ENCODE measurements at places on chromosomes 11 and 22.

- DNase-seq, result no peak
These were observed 59.2 kb downstream of the DDIAS start for GRCh38 chr11:82960779-82961143.

- DNase-seq, result no peak
These were observed 5.2 kb downstream of the FXYD2 start for GRCh38 chr11:117819096-117820040.

GRCh38 chr11:76194872-76195668 is 11.2 kb downstream of the WNT11 start:
- no peak for DNase-seq

GRCh38 chr11:77046060-77046501 is 11.9 kb downstream of the B3GNT6 start:
- no peak for DNase-seq

DNA sequence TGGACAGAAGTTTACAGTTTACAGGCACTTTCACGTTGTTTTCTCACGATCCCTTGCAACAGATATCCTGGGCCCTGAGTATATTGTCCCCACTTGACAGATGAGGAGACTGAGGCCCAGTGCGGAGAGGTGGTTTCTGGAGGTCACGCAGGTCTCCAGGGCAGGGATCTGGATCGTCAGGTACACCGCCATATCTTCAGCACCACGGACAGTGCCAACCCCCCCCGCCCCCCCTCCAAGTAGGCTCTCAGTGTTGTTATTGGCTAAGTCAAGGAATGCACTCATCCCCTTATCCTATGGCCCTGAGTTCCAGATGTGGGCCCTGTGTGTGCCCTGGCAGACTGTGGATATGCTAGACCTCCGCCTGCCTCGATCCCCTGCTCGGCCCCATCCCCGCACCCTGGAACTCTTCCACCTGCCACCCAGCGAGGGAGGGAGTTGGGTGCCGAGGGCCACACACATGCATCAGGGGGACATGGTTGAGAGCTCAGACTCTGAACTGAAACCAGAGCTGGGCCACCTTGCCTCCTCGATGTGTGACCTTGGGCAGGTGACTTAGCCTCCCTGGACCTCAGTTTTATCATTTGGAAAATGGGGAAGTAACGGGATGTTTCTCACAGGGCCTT is 37.5 kb downstream of the MPPED1 start:
- no peak for DNase-seq

- DNase-seq, result no peak
These were observed 19.2 kb upstream of the KDM2A start for GRCh38 chr11:67099831-67100324.

DNA sequence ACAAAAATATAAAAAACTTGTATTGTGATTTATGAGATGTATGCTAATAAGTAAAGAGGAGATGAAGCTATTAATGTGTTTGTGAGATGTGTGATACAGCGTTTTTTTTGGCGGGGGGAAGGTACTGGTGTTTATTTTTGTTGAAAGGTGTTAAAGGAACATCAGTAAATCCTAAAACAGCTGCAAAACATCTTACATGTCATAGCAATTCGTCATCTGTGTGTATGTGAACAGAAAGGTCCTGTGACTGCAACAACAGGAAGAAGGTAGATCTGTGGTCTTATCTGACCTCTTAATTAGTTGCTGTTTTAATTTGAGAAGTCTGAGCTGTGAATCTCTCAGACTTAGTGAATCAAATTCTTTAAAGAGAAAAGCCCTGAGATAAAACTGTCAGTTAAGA is 1041.1 kb downstream of the JRKL start:
- no peak for DNase-seq

- no peak for DNase-seq
These were observed 176.4 kb upstream of the PITPNB start for GRCh38 chr22:28095316-28096095.
